Caki2 (cell line): ENCODE measurements at places on chromosomes 6 and 20. TPM values are rescaled to one million over a fixed set of nuclear protein-coding genes. Genes with fewer than 3 reads are reported as not detected.
A peak's percentile ranks its signal among the peaks of the same experiment; 100 is the strongest.

DNA sequence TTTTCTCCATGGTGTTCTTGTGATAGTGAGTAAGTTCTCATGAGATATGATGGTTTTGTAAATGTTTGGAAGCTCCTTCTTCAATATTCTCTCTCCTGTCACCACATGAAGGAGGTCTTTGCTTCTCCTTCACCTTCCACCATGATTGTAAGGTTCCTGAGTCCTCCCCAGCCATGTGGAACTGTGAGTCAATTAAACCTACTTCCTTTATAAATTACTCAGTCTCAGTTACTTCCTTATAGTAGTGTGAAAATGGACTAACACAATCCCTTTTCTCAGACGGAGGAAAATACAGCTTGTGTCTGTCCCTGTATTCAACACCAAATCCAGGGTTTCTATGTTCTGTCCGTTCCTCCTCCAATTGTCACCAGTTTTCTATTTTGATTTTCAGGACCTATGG lies 181.0 kb downstream of the ALDH8A1 start:
- DNase-seq: no peak

The KCNK15 gene
- not detected in 2 replicates for total RNA-seq

DNA sequence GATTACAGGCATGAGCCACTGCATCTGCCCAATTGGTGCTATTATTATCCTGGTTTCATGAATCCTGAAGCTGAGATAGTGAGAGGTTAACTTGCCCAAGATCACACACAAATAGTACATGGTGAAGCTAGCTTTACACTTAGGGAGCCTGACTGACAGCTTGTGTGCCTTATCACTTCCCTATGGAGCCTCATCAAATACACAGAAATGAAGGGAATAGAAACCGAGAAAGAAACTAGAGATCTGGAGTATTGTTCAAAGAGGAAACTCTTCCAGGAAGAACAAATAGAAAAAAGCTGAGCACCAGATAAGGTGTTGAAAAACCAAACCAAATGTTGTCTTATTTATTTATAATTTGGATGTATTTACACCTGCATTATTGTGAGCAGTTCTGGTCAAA lies 155.0 kb upstream of the CITED2 start:
- DNase-seq: no peak

The BYSL gene
- total RNA-seq: 139 and 161 TPM in 2 replicates

GRCh38 chr6:105553171-105553570 lies 150.3 kb upstream of the PREP start:
- DNase-seq: no peak

DNA sequence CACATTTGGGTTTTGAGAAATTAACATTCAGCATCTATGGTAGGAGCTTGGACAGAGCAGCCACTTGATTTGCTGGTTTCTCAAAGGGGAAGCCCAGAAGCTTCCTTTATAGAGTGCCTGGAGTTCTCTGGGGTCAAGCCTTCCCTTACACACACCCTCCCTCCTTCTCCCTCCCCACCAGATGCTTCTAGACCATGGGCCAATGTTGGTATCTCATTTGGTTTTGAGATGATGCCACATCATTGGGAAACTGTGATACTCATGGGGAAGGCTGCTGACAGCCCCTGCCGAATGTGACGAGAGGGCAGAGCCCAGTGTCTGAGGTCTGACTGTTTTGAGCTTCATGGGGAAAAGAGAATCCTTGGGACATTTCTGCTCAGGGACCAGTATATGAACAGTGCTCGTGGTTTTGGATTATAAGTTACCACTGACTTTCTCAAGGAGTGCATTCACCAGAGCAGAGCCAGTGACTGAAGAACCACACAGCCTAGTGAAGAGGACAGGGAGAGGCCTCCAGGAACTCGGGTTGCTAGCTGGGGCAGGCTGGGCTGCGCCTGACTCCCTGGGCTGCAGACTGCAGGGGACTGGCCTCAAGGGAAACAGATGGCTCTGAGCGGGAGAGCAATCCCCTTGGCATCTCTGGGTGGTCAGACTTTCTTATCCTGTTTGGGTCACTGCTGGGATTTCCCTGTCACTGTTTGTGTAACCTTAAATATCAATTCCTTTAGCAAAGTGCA lies 46.4 kb upstream of the CST5 start:
- peak; percentile 12 for DNase-seq

- DNase-seq: peak; percentile 18
Observed at GRCh38 chr20:23445596-23446217, 6.2 kb downstream of the CSTL1 start.
